CMK (cell line): ENCODE measurements at places on chromosomes 16 and 17.

- DNase-seq: no peak
Observed at GRCh38 chr16:73170612-73171038, 122.7 kb upstream of the ZFHX3 start.

DNA sequence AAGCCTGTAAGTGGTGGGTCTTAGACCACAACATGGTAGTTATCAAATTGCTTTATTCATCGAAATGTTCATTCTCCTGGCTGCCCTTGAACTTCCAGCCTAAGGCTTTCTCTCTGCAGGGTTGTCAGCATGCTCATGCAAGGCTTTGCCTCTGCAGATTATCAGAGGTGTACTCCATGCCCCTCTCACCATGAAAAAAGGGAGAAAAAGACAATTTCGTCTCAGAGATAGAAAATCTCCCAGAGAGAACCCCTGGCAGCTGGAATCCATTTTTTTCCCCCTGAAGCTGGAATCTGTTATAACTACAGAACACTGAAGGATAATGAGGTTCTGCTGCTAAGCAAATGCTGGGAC, 33.9 kb upstream of the METTL9 start:
- DNase-seq: no peak

- no peak for DNase-seq
Observed at GRCh38 chr16:81592353-81592866, 147.8 kb downstream of the CMIP start.

DNA sequence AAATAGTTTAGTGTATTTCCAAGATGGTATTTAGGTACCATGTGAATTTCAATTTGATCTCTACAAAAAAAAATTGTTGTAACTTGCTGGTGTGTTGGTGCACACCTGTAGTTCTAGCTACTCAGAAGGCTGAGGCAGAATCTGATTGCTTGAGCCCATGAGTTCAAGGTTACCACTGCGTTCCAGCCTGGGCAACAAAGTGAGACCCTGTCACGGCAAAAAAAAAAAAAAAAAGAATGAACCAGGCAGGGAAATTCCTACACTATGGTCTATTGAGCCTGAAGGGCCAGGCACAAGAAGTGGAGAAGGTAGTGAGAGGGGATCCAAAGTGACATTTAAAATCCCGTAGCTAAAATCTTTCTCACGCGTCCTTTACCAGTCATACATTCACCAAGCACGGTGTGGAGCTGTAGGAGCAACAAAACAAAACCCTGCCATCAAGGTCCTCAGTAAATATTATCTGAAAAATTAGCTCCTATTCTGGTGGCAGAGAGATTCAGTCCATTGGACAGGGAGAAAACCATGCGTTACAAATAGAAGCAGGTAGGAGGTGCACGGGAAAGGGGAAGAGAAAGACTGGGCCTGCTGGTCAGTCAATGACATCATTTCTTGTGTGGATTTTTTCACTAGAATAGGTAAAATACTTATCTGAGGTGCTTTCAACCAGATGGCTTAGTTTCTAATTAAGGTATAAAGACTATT, 27.3 kb downstream of the TXNDC11 start:
- no peak for DNase-seq

GRCh38 chr17:48139944-48140343, 32.4 kb downstream of the SNX11 start:
- DNase-seq: no peak

DNA sequence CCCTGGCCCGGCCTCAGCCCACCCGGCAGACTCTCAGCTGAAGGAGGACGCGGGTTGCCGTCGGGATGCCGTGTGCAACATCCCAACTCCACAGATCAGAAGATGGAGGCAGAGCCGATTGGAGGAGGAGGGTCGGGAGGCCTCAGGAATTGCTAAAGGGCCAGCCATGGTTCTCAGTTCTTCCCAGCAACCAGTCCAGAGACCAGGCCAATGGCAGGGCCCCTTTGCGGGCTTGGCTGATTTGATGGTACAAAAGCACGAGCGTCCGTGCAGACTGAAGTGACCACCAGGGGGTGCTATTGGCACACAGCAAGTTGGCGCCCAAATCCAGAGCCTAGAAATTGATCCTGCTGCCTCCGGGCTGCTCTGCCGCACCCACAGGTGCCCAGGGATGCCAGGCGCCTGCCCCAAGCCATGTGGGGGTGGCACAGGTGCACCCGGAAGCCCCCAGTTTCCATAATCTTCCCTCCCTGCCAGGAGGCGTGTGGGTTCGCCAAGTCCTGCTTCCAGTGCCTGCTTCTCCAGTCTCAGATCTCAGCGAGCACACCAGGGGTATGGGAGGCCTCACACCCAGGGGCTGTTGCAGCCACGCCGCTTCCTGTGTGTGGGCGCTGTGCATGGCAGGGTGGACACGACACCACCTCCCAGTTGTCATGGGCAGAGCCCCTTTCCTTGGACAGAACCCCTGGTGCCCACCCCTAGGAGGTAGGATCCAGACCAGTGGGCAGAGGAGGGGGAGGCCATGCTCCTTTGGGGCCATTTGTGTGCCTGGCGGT, 7.1 kb upstream of the TEX19 start:
- DNase-seq: peak; percentile 71

DNA sequence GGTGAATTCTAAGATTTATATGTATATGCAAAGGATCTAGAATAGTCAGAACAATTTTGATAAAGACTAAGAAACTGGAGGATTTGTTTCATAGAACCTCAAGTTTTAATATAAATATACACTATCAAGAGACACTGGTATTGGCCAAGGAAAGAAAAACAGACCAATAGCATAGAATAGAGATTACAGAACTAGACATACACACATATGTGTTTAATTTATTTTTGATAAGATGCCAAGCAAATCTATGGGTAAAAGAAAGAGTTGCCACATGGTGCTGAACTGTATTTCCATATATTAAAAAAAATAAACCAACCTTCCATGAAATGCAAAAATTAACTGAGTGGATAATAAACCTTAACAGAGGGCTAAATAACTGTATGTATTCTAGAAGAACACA, 27.9 kb upstream of the LRRC37A3 start:
- DNase-seq: no peak

DNA sequence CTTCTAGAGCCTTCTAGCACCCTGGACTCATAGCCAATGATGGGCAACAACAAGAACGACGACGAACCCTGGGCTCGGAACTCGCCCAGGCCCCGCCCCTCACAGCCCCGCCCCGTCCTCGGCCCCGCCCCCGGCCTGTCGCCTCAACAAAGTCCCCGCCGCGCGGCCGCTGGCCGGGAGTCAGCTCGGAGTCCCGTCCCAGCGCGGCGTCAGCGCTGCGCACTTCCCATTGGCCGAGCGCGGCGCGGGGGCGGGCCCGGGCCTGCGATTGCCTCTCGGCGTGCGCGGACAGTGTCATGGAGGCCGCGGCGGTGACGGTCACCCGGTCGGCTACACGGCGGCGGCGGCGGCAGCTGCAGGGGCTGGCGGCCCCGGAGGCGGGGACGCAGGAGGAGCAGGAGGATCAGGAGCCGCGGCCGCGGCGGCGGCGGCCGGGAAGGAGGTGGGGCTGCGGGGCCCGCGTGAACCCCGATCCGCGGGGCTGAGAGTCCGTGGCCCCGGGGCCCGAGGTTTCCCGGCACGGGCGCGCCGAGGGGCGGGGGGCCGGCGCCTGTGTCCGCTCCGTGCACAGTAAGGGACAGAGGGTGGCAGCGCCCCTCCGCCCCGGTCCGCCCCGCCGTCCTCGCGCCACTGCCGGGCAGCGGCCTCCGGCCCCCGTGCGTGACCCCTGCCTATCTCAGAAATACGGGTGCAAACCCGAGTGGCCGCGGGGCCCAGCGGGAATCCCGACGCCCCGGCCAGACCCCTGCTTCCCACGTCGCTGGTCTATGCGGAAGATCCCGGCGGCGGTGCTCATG, at the start of gene ENGASE:
TSS of gene ENGASE (plus strand) at position 176 of the 797 bp plus-strand sequence. CDS start at position 297, 121 bp downstream.
- peak; percentile 83 for DNase-seq

- DNase-seq: no peak
Observed at GRCh38 chr16:21053590-21053989, 97.1 kb downstream of the DNAH3 start.

GRCh38 chr17:47674499-47674898, 19.5 kb upstream of the TBKBP1 start:
- no peak for DNase-seq

DNA sequence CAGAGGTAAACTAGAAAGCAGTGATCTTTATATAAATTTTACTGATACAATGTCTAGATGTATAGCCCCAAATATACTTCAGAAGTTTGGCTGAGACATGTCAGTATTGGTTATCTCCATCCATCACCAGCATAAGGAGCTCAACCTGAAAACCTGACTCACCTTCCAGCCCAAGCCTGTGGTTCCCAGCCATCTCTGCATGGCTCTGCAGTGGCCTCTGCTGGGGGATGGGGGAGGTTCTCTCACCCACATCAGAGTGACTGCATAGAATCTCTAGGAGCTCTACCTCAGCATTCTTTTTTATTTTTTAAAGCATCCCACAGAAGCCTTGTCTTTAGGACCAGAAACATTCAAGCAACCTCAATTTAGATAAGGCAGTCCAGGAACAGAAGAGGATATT, 27.3 kb downstream of the USP7 start:
- DNase-seq: no peak

DNA sequence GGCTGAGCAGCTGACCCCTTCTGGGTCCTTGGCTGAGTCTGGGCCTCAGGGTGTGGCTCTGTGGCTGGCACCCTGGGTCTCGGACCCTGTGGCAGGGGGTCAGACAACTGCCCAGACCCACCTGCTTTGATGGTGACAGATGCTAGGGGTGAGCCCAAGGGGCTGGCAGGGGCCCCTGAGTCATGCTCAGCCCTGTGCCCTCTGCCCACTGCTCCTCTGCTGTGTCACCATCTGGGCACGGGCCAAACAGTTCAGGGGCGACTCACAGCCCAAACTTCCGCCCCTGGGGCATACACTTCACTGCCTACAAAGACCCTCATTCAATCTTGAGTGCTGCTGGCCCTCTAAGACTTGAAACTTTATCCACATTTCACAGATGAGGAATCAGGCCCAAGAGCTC, 5.7 kb downstream of the ADGRG1 start:
- no peak for DNase-seq

GRCh38 chr16:16828913-16829398, 450.0 kb downstream of the NPIPA7 start:
- no peak for DNase-seq

GRCh38 chr17:35185849-35186248, 8.3 kb downstream of the SLC35G3 start:
- no peak for DNase-seq

DNA sequence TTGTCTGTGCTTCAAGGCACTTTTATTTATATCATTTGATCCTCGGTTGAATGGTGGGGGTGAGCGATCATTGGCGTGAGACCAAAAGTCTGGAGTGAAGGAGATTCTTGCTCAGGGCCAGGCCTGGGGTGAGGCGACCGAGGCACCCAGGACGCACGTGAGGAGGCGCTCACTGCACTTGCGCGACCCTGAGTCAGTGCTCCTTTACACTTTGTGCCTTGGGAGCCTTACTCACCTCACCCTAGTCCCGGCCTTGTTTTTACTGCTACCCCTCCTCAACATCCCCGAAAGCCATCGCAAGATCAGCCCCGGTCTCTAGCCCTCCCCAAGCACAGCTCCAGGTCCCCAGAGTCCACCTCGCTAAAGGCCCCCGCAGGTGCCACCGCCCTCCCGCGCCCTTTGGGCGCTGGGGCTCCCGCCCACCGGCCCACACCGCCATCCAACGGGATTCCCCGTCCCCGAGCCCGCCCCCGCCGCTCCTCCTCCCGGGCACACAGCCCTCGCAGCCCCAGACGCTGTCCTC, 496 bp downstream of the EZH1 start:
- DNase-seq: no peak

DNA sequence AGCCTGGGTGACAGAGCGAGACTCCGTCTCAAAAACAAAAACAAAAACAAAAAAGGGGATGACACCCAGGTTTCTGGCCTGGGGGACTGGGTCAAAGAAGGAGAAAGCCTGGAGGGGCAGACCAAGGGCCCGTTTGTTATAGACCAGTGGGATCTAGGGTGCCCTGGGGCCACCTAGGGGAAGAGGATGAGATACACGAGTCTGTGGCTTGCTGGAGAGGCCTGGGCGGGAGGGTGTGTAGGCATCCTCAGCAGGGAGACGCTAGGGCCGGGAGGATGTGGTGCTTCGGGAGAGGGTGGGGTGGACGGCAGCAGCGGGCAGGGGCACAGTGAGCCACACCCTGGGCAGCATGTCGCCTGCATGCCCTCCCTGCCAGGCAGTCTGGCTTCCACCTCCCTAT, 17.1 kb upstream of the CRK start:
- no peak for DNase-seq

GRCh38 chr16:57899771-57900661, 70.9 kb downstream of the CNGB1 start:
- peak; percentile 52 for DNase-seq
